ENCODE measurements at places on chromosomes 5 and 9.
A peak's percentile ranks its signal among the peaks of the same experiment; 100 is the strongest.

DNA sequence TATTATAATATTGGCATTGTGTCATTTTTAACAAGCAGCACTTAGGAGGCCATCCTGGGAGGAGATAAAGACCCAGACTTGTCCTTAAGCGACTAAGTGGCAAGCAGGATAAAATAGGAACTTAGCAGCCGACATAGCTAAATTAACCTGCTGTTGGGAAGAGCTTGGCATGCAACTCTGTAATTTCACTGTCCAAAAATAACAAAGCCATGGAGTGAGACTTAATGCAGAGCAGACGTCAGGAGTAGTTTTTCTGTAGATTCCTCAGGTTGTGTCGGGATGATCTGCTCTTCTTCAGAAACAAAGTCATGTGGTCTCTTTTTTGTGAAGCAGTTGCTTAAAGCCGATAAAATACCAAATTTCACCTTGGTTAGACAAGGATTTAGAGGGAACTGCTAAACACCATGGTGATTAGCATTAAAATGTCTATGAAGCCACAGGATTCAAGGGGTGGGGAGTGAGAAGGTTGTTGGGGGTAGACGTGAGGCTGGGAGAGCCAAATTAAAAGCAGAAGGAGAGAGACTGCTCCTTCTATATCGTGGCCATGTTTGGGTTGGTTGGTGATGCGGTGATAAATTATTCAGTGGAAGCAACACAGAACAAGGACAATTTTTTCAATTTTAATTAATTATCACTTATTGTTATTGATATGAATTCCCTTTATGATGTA is 303.0 kb downstream of the CSNK1G3 start:
- peak; percentile 23 for DNase-seq

DNA sequence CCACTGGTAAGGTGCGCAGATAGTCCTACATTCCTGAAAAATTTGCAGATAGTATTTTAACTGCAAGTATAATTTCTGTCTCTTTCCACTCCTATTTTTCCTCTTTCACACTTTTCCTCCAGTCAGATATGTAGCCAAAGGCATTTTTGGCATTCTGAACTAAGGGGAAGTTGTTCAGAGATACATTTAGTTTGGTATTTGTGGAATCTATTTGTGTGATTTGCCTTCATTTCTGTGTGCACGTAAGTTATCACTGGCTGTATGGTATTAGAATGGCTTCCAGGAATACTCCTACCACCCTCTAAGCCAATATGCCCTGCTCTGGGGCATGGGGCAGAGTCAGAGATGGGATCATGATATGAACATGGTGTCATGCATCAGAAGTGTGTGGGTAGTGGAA is 45.8 kb upstream of the GRAMD2B start:
- no peak for DNase-seq

DNA sequence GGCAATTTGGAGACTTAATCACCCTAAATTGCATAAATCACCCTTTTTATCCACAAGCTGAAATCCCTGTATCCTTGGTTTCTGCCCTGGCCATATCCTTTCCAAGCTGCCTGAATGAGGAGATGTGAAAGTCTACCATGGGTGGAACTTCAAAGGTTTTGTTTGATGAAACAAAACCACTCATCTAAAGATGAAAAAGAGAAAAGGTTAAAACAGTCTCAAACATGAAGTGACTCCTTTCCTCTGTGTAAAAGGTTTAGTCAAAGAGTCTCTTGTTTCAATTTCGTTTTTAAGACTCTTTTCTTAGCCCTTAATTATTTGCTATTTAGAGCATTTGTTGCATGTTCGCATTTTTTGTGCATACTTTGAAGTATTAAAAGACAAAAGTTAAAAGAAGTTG is 11.2 kb downstream of the SLC45A2 start:
- DNase-seq, result no peak

- no peak for DNase-seq
Observed at GRCh38 chr9:100856238-100856637, 172.3 kb upstream of the PLPPR1 start.

GRCh38 chr5:138623053-138623452 is 47.9 kb upstream of the HSPA9 start:
- peak; percentile 24 for DNase-seq

- DNase-seq, result no peak
Observed at GRCh38 chr5:92574023-92574422, 1007.0 kb downstream of the NR2F1-AS1 start.

- DNase-seq, result no peak
Observed at GRCh38 chr5:102826629-102827028, 71.5 kb downstream of the PAM start.

GRCh38 chr5:54845567-54845941 is 139.8 kb downstream of the ESM1 start:
- DNase-seq, result peak; percentile 84

DNA sequence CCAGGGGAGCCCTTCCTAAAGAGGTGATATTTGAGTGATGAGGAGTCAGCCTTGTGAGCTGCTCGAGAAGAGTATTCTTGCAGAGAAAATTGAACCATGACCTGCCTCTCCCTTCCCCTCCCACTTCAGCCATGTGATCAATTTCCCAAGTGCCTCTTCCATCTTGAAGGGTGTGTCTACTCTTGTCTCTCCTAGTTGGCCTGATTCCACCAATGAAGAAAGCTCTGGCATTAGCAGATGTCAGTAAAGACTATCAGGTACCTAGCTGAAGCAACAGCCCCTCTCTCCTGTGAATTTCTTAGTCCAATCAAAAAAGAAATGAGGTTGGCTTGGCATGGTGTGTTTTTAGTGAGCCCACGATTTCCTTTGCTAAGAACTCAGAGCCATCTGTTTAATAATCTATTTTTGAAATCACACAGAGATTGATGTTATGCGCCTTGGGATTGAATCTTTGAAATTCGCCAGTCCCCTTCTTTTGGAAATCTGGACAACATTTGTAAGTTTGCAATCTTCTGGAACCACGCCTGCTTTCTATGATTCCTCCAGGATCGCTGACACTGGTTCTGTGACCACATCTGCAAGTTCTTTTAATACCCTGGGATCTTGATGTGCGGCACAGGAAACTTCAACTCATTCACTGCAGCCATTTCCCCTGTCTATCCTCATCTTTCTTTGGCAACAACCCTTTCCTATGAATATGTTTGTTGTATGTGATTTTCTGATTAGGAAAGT is 404.6 kb downstream of the DMRT2 start:
- no peak for DNase-seq

- peak; percentile 50 for DNase-seq
Observed at GRCh38 chr9:136944212-136944518, 373 bp downstream of the FBXW5 start.

GRCh38 chr9:123871781-123872180 is 58.1 kb downstream of the DENND1A start:
- DNase-seq, result no peak

DNA sequence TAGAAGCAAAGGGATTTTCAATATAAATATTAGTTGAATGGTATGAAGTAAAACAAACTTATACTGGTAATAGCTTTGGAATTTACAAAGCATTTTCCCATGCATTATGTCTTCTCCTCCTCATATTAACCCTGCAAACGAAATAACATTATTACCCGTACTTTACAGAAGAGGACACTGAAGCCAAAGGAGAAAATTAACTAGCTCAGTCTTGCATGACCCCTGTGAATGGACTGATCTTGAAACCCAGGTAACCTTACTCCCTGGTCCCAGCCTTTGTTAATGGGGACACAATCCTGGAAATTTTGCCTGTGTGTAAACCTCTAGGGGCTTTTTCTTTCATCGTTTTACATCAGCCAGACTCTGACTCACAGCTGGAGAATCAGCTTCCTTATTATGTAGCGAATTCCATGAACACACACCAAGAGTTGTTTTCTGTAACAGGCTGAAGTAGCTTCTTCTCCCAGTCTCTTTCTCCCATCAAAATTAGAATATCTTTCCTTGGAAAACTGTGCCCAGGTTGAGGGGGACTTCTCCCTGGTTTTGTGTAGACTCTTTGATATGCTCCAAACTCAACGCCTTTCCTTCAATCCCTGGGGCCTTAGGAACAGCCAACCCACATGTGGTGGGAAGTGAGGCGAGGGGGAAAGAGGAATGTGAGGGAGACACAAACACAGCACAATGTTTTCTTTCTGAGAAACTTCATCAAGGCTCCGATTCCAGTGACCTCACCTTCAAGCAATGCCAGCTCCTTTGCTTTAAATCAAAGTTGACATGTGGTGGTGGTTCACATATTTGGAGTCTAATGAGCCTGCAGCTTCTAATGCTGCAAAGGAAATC is 480.9 kb upstream of the PAPPA start:
- DNase-seq, result peak; percentile 98

DNA sequence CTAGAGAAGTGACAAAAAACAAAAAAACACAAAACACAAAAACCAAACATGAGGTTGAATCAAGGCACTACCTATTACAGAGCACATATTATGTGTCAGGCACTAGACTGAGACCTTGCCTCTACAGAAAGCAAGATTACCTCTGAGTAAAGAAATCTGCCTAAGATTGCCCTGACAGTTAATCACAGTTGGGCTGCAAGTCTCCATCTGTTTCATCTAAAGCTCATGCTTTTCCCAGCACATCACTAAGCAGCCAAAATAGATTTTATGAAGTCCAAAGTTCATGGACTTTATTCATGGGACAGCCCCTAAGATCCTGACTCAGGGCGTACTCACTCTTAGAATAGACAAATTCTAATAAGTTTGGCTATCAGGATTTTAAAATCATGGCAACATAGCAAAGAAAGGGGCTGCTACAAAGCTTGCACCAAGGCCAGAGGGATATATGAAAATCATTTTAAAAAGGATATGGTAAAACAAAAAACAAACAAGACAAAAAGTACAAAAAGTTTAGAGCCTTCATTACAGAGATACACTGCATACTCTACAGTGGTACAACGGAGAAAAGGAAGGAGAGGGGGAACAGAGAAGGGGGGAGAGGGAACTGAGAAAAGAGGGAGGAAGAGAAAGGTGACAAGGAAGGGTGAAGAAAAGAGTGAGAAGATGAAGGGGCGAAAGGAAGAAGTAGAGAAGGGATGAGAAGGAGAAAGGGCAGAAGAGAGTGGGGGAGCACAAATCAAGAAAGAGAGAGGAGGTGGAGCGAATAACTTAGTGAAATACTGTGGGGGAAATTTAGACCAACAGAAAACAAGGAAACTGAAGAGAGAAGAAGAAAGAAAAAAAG is 58.2 kb downstream of the RICTOR start:
- DNase-seq, result peak; percentile 81

- DNase-seq, result peak; percentile 59
Observed at GRCh38 chr5:32138839-32139493, 35.2 kb downstream of the GOLPH3 start.

DNA sequence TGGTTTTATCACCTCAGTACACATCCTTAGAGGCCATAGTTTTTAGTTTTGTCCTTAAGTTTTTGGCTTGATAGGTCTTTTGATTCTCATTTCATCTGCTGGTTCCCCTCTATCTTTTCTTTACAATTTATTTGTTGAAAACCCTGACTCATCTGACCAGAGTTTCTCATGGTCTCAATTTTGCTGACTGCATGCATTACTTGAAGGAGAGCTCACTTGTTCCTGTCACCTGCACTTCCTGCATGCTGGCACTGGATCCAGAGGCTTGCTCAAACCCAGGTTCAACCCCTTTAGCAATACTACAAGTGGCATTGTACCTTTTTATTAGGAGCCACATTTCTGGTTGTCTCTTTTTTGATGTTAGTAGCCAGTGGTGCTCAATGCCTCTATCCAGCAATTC is 26.7 kb downstream of the FBXO10 start:
- peak; percentile 24 for DNase-seq

DNA sequence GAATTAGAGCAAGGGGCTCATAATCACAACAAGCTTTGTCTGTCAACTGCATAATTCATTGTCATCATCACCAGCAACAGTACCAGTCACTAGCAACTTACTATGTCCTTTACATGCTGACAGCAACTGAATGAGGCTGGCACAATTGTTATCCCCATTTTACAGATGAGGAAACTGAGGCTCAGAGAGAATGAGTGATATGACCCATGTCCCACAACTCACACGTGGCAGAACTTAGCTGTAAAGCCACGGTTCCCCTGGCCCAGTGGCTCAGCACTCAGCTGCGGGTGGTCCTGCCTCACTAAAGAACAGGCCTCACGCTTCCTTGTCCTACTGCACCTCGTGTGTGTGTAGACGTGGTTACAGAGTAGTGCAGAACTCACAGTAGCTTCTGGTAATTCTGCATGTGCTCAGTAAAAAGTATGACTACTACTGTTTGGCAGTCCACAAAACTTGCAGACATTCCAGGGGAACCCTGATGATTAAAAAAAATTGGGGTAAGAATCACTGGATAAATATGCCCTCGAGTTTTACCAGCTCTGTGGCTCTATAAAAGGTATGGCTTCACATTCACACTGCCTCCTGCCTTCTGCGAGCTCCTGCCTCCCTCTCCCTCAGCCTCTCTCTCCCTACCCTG is 30.2 kb downstream of the AFAP1L1 start:
- peak; percentile 64 for DNase-seq

- no peak for DNase-seq
Observed at GRCh38 chr5:148928141-148928540, 101.7 kb downstream of the ADRB2 start.

GRCh38 chr5:143594902-143595818 is 191.7 kb upstream of the NR3C1 start:
- peak; percentile 72 for DNase-seq

DNA sequence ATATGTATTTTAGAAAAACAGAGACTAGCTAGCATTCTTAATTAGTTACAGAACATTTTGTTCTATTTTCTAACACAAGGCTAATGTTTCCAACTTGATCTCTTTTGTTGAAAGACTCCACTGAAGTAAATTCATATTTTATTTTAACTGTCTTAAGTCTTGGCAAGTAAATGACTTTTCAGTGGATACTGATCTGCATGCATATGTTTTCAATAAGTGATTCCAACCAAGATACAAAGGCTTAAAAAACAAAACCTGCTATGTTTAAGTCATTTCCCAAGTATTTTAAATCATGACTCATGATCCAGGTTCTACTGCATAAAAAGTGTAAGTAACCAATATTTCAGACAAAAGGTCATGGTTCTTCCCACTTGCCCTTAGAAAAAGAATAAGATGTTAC is 5.7 kb downstream of the CDO1 start:
- peak; percentile 44 for DNase-seq

- no peak for DNase-seq
Observed at GRCh38 chr5:16712178-16712577, 95.4 kb upstream of the RETREG1 start.

DNA sequence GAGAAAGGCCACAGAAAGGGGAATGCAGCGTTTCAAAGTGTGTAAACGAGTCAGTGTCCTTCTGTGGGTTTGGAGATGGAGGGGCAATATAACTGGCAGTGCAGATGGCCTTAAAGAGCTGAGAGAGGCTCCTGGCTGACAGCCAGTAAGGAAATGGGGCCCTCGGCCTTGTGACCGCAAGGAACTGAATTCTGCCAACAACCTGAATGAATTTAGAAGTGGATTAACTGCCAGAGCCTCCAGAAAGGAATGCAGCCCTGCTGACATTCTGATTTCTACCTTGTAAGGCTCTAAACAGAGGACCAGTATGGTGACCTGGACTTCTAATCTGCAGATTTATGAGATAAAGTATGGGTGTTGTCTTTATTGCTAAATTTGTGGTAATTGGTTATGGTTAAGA is 17.5 kb upstream of the NREP start:
- peak; percentile 75 for DNase-seq

- DNase-seq, result peak; percentile 64
Observed at GRCh38 chr9:19456996-19457692, 48.3 kb downstream of the ACER2 start.

GRCh38 chr9:72977670-72978069 is 24.8 kb upstream of the ALDH1A1 start:
- DNase-seq, result no peak

- DNase-seq, result no peak
Observed at GRCh38 chr9:119998614-119999013, 581.4 kb downstream of the CDK5RAP2 start.
